ENCODE measurements at places on chromosomes 3 and 15.

GRCh38 chr3:195098741-195099525, 172.0 kb downstream of the XXYLT1 start:
- DNase-seq: no peak

GRCh38 chr3:119619094-119619493, 21.4 kb downstream of the PLA1A start:
- no peak for DNase-seq

DNA sequence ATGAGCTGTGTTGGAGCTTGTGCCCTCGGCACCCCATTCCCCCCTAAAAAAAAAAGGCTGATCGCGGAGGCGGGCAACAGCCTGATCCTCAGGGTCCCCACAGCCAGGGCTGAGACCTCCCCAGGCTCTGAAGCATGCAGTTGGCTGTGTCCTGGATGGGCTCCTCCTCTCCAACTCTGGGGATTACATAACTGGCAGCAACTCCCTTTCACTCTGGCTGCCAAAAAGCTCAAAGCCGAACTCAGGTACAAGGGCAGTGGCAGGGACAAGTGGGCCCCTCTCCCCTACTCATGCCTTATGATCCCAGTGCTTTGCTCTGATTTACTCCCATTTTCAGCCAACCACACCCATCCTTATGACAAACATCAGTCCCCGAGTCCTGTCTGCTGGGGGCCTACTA, 18.3 kb downstream of the TPRA1 start:
- DNase-seq: no peak

- DNase-seq: peak; percentile 80
Observed at GRCh38 chr3:51682079-51682478, 11.0 kb downstream of the TEX264 start.

All from HCEC 1CT (cell line).